CD4-positive, alpha-beta T cell treated with Interleukin-2 at 100 ng/mL for 4 hours (primary cell): ENCODE measurements at places on chromosomes 4 and X.

DNA sequence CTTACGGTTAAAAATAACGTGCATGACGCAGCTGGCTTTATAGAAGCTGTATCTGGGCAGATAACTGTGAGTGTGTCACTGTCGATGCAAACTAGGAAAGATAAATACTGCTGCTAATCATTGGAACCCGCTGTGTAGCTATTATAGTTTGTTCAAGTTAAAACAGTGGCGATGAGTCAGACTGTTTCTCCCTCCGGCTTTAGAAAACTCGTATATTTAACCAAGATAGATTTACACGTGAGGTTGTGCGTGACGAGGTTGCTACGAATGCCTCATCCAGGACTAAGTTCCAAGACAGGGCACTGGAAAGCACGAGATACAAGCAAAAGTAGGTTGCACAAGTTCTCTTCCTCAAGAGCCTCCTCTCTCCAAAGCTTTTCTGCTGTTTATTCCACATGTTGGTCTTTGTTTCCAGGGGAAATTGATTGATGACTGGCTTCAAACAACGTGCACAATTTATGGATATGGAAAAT lies 270.7 kb downstream of the FBXW7 start:
- DNase-seq = no peak

DNA sequence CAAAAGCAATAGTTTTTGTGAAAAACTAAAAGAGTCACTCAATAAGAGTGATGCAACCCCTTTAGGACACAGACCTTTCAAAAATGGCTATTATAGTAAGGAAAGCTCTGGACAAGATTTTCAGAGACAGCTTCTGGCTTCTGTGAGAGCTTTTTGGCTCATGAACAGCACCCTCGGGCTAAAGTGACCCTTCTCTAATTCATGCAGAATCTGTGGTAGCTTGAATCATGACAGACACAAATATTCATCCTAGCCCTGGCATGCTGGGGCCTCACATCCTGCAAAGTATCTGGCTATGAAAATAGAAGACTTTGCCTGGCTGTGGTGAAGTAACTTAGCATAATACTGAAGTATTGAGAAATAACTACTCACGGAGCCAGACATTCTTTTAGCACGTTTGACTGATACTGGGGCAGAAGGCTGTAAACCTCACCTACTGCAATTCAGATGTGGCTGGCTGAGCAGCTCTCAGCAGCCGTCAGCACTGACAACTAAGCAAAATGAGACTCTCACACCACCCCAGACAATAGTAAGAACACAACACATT lies 327.3 kb downstream of the MAPK10 start:
- no peak for DNase-seq

GRCh38 chrX:71111141-71111843 lies at the start of gene IL2RG:
Gene IL2RG (minus strand): TSS chrX:71111577. CDS start chrX:71111539, 38 bp downstream.
- peak; percentile 88 for DNase-seq

GRCh38 chr4:154367659-154368058 lies 123.9 kb downstream of the DCHS2 start:
- DNase-seq = no peak

DNA sequence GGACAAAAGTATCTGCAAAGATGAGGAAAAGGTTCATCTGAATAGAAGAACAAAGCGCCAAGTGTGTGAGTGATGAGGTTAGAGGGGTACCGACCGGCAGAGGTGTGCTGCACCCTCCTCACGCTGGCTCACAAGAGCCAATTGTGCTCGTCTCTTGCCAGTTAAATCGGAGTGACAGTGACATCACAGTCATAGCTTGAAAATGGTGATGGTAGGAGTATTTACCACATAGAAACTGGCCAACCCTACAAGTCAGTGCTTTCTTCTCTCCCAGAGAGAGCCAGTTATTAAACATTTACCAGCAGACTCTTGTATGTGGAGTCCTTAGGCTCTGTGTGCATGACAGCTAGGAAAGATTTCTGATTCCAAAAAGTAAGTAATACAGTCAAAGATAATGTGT lies 32.4 kb downstream of the CLDN22 start:
- DNase-seq = no peak

GRCh38 chr4:56505269-56506130 lies at the start of gene ARL9:
Gene ARL9 (plus strand): TSS chr4:56505791. CDS start chr4:56505863, 72 bp downstream.
- peak; percentile 54 for DNase-seq

DNA sequence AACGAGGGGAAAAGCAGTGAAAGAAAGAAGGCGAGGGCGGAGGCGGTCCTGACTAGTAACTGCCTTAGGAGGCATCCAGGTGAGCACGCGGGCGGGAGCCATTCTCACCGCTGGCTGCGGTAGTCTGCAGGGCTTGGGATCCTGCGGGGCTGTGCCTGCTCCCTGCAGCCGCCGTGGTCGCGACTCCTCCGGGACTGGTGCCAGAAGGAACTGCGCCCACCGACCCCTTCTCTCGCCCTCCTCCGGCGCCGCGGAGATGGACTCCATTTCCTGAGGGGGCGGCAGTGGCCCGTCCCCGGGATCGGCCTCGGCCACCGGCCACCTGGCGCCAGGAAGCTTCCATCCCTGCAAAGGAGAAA lies 543 bp downstream of the NFXL1 start:
- peak; percentile 15 for DNase-seq

GRCh38 chrX:75155447-75155826 lies 646 bp downstream of the ABCB7 start:
- DNase-seq = peak; percentile 0

GRCh38 chrX:64192040-64192439 lies 13.5 kb downstream of the AMER1 start:
- no peak for DNase-seq
